ENCODE measurements at places on chromosomes 5 and 9.

DNA sequence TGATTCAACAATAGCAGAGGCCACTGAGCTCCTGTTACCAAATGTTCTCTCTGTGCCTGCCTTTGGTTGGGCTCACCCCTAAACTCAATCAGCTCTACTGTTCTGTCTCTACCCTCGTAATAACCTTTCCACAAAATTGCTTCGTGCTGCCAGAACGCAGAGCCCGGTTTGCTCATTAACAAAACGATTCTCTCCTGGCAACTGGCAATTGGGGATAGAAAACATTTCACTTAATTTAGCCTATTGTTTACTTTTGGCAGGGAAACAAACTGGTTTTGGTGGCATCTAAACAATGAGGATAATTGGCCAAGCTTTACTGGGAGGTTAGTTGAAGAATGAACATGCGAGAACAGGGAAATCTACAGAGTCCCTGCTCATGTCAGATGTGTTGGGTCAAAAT is 56.6 kb downstream of the SLC28A3 start:
- no peak for DNase-seq

DNA sequence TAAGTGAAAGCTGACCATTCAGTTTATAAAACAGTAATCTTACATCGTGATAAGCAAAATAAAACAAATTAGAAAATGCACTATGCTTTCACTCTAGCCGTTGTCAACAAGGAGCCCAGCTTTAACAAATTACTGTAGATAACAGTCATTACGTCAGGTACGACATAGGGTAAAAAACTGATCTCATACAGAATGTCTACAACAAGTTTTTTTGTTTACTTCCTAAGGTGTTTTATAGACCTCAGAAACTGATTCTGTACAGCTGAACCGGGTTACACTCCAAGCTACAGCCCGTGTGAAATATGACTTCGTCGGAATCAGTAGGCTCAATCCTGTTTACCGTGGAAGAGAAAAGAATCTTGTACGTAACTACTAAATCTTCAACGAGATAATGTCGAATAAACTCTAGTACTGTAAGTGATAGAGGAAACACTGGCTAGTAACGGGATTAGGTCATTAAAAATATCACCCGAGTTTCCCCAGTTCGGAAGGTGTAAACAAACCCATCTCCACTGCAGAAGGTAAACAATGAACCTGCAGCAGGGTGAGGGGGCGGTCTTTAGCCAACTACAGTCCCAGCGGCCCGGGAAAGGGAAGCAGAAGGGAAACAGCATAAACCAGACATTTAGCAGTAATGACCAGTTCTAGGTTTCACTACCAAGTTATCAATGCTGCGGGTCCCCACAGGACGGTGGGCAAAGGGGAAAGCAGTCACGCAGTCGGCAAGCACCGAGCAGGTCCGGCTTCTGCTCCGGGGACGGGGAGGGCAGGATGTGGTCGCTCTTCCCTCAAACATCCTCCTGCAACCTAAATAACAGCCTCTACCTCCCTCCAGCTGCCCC is 1.1 kb downstream of the RICTOR start:
- DNase-seq = no peak

DNA sequence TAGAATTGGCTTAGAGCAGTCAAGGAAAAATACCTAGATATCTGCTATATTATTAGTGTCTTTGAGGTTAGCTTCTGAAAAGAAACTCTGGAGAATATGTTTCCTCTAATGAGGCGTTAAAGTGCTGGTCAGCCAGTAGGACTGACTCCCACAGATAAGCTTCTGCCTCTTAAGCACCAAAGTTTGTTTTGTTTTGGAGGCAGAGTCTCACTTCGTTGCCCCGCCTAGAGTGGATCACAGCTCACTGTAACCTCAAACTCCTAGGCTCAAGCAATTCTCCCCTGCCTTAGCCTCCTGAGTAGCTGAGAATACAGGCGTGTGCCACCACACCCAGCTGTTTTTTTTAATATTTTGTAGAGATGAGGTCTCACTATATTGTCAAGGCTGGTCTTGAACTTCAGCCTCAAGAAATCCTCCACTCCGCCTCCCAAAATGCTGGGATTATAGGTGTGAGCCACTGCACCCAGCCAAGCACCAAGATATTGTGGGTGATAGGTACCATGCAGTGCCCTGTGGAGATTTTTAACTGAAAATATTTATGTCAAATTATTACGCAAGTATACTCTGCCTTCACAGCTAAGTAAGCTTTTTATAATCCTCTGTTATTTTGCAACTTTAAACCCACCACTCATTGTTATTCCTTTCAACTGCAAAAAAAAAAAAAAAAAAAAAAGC is 24.7 kb upstream of the TMEM171 start:
- DNase-seq = no peak

GRCh38 chr9:126563556-126563955 is 50.2 kb upstream of the LMX1B start:
- DNase-seq = no peak

DNA sequence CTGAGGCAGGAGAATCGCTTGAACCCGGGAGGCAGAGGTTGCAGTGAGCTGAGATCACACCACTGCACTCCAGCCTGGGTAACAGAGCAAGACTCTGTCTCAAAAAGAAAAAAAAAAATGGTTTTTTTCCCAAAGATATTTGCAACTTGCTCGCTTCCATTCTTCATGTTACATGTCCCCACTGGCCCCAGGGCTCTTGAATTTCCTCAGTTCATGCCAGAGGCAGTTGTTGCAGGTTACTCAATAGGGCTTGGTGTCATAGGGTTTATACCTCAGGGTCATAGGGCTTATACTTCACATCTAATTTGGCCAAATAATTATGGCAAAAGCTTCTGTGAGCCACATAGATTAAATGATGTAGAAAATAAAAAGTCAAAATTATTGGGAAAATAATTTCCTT is 44.1 kb upstream of the KCNV2 start:
- DNase-seq = no peak

DNA sequence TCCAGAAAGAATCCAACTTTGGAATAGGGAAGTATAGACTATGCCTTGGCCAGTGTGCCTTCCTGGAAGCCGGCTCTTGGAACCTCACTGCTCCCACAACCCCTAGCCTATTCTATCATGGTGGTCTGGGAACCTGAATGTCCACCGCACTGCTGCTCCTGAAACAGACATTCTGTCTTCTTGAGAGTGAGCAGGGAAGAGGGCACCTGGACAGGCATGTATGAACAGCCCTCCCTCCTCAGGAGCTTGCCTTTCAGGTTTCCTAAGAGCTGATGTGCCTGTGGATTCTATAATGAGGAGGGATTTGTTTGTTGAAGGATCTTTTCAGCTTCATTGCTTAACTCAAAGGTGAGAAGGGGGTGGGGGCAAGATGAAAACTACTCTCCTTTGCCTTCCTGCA is 55.1 kb upstream of the XPA start:
- no peak for DNase-seq

- DNase-seq = no peak
Measured at GRCh38 chr9:133419005-133419404, 1.2 kb upstream of the REXO4 start.

- DNase-seq = no peak
Measured at GRCh38 chr9:81382281-81382680, 307.1 kb downstream of the TLE1 start.

- no peak for DNase-seq
Measured at GRCh38 chr5:61231813-61232212, 69.5 kb upstream of the SMIM15 start.

Measured in fibroblast of skin of left quadriceps (primary cell).